Heart right ventricle (tissue), 16 donors: ENCODE measurements at places on chromosomes 5 and 9.
A peak's percentile ranks its signal among the peaks of the same experiment; 100 is the strongest.

DNA sequence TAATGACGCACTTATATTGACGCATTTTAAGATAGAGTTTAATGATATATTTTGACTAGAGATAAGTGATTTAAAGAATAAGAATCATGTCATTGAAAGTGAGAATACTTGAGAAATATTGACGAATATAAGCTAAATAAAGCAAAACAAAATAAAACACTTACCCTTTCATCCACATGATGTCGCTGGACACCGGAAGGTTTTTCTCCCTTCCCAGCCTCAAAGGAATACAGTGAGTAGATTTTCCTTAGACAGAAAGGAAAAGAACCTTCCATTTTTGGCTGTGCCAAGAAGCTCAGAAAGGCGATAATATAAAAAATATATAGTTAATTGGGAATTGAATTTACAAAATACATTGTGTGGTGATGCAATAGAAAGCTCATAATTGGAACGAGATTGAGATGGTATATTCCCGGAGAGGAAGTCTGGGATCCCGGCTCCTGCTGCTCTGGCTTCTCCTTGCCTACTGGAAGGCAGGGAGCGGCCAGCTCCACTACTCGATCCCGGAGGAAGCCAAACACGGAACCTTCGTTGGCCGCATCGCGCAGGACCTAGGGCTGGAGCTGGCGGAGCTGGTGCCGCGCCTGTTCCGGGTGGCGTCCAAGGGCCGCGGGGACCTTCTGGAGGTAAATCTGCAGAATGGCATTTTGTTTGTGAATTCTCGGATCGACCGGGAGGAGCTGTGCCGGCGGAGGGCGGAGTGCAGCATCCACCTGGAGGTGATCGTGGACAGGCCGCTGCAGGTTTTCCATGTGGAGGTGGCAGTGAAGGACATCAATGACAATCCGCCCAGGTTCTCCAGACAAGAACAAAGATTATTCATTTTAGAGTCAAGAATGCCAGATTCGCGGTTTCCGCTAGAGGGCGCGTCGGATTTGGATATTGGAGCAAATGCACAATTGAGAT lies at the start of gene PCDHA5:
TSS of gene PCDHA5 (plus strand) at position 239 of the 906 bp plus-strand sequence.
- no peak for DNase-seq

GRCh38 chr5:108813673-108814072 lies 66.0 kb downstream of the FER start:
- DNase-seq = no peak

DNA sequence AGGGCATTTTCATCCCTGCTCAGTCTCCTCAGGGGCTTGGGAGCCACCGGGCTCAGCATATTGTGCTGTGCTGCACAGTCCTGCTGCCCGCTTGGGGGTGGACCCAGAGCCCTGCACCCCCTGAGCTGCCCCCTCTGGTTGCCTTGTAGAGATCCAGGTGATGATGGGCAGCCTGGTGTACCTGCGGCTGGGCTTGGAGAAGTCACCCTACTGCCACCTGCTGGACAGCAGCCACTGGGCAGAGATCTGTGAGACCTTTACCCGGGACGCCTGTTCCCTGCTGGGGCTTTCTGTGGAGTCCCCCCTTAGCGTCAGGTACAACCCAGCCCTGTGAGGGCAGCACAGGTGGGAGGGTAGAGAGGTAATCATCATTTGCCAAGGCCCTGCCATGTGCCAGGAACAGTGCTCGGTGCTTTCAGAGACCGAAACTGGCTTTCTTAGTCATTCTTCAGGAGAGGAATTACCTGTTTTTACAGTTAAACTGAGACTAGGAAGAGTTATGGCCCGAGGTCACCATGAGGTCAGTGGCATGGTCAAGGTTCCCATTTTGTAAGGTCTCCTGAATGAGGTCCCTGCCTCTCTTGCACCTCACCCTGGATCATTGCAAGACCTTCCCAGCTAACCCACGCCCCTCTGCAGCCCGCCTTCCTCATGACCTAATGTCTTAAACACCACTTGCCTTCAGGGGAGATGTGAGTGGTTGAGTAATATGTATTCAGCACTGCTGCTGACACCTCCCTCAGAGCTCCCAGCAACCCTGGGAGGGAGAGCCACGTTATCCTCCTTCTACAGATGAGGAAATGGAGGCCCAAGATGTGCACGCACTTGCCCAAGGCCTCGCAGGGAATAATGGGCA lies 7.5 kb downstream of the NHP2 start:
- DNase-seq = peak; percentile 51

DNA sequence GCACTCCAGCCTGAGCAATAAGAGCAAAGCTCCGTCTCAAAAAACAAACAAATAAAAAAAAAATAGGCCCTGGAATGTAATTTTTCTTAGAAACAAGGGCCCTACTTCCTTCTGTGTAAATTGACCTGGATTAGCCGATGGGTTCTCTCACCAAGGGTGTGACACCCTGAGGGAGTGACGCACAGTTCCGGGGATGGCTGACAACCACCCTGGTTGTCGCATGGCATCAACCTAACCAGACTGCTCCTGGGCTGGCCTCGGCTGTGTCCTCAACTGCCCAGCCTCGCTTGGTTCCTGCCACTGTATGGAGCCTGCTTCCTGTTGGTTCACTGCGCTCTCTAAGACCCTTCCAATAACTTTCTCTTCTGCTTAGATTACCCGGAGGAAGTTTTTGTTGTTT lies 51.2 kb upstream of the SPATA31D4 start:
- no peak for DNase-seq

- no peak for DNase-seq
Measured at GRCh38 chr5:42366051-42366450, 57.2 kb upstream of the GHR start.

DNA sequence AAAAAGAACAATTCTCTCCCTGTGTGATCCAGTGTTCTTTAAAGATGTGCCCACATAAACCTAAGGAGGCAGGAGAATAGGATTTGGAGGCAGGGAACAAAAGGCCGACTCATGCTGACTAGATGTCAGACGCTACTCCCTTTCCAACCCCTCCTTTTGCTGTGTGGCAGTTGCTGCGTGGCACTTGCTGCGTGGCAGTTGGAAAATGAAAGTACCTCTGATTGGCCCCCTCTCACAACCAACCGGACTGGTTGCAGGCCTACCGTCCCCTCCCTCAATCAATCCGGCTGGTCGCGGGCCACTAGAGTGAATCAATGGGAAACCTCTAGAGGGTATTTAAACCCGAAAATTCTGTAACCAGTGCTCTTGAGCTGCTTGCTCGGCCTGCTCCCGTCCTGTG lies 551.0 kb downstream of the KIF4B start:
- no peak for DNase-seq
